ENCODE measurements at places on chromosomes 5 and 9. TPM values are rescaled to one million over a fixed set of nuclear protein-coding genes. Genes with fewer than 3 reads are reported as not detected.

- peaks cover 68% of the 10 kb centered on the region for H3K27me3 ChIP-seq
- H3K27ac ChIP-seq = peak overlapping the region; percentile 69
- H3K4me1 ChIP-seq = peaks cover 9% of the 10 kb centered on the region
- H3K4me3 ChIP-seq = peak overlapping the region; percentile 84
- H3K36me3 ChIP-seq = no peaks in the 10 kb centered on the region
- DNase-seq = peak; percentile 90
Measured at GRCh38 chr5:177402271-177403043, 2.0 kb upstream of the PFN3 start.

DNA sequence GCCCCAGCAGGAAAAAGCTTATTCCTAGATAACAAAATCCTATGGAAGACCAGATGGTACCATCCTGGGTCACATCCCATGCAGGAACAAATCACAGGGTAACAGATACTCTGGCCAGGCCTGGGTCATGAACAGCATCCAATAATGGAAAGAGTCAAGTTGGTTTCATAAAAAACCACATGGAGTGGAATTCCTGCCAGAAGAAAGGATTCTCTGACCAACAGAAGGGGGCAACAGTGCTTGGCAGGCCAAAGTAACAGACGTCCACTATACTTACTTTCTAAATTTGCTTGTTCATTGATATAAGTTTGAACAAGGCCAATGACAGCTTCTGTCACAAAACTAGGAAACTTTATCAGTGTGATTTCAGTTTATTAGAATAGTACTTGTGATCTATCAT lies 273.5 kb downstream of the ARRDC3 start:
- peaks cover 15% of the 10 kb centered on the region for H3K4me1 ChIP-seq
- H3K27me3 ChIP-seq = no peaks in the 10 kb centered on the region
- H3K27ac ChIP-seq = no peak overlapping the region
- no peak for DNase-seq
- H3K36me3 ChIP-seq = peaks cover 15% of the 10 kb centered on the region
- no peak overlapping the region for H3K4me3 ChIP-seq

SOX30 gene
- 0.41 TPM for total RNA-seq

DNA sequence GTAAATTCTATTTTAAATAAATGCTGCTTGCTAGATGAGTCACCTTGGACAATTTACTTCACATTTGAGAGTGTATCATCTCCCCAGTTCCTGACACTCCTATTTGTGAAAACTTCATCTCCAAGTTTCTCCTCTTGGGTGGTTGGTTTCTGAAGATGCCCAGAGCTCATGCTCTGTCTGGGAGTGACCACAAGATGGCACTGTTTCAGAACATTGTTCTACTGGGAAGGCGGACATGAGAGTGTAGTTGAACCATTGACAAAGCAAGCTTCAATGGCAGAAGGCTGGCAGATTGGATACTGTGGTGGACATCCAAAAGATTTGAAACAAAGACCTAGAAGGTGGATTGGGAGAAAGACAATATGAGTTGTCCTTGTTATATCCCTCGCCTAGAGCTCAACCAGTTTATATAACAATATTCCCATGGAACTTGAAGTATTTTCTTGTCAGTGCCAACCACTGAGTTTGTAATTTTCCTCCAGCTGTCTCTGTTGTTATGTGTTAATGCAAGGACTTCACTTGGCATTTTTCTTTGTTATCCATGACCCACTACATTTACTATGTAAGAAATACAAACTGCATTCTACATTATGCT lies 234.3 kb upstream of the ANKH start:
- DNase-seq = peak; percentile 62
- H3K27ac ChIP-seq = no peak overlapping the region

DNA sequence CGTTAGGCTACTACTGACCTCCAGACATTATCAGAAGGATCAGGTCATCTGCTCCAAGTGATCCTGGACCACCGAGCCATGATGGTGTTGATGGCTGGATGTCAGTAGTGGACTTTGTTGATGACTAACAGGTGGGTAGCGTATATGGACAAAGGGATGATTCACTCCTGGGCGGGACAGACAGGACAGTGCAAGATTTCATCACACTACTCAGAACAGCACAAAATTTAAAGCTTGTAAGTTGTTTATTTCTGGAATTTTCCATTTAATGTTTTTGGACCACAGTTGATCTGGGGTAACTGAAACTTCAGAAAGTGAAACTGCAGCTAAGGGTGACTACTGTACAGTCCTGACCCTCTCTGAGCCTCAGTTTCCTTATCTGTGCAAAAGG lies 12.7 kb downstream of the PDGFRB start:
- H3K4me1 ChIP-seq = peaks cover 53% of the 10 kb centered on the region
- H3K27ac ChIP-seq = no peak overlapping the region
- no peaks in the 10 kb centered on the region for H3K36me3 ChIP-seq
- H3K27me3 ChIP-seq = no peaks in the 10 kb centered on the region
- no peak overlapping the region for H3K4me3 ChIP-seq

DNA sequence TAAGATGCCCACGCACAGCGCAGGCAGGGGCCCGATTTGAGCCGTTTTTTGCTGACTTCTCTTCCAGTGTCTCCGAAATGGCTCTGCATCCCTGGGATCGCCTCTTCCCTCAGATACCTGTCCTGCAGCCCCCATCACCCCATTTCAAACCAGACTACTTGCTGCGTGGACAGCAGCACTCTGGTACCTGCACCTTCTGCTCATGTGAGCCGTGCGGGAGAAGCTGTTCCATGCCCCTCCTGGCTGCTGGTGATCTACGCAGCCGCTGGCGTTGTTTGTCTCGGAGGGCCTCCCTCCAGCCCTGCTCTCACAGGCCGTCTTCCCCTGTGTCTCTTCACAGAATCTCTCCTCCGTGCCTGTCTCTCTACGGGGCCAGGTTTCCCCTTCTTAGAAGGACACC lies 13.4 kb downstream of the CEP72 start:
- no peak for DNase-seq
- no peaks in the 10 kb centered on the region for H3K27me3 ChIP-seq
- peaks cover 53% of the 10 kb centered on the region for H3K36me3 ChIP-seq
- H3K4me3 ChIP-seq = no peak overlapping the region
- H3K27ac ChIP-seq = no peak overlapping the region

- DNase-seq = no peak
- 0 out of 2 replicates have a peak, but pooled peaks cover 6% of the 10 kb centered on the region for H3K4me1 ChIP-seq
- no peaks in the 10 kb centered on the region for H3K27me3 ChIP-seq
- H3K27ac ChIP-seq = no peak overlapping the region
- H3K36me3 ChIP-seq = peaks cover 9% of the 10 kb centered on the region
Measured at GRCh38 chr9:31623511-31623910, 760.9 kb upstream of the ACO1 start.

GRCh38 chr9:83936523-83936922 lies 15.3 kb upstream of the KIF27 start:
- DNase-seq = no peak
- no peak overlapping the region for H3K27ac ChIP-seq
- H3K27me3 ChIP-seq = no peaks in the 10 kb centered on the region
- no peak overlapping the region for H3K4me3 ChIP-seq
- H3K4me1 ChIP-seq = peaks cover 19% of the 10 kb centered on the region

DNA sequence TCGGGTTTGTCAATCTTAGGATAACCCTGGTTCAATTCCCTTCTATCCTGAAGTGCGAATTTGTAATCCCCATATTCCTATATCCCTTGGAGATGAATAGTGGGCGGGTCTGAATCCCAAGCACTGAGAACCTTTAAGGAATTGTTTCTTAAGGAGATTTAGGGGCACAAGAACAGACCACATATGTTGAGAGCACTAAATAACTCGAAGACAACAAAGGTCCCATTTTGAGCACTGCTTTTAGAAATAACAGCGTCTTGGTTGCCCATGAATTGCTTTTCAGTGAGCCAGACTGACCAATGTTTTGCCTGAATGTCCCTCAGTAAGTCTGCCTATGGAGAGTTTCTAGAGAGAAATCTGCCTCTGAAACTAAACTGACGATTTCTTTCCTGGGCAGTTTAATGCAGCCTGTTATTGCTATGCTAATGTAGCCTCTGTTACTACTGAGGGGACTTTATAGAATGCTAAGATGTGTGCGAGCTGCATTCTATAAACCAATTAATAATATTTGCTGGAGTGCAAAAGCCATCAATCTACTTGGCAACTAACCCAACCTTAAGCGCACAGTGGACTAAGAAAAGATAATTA lies 445.0 kb upstream of the DMAC1 start:
- no peak for DNase-seq
- no peak overlapping the region for H3K27ac ChIP-seq
- no peak overlapping the region for H3K4me3 ChIP-seq
- H3K4me1 ChIP-seq = peaks cover 3% of the 10 kb centered on the region

EXD3 gene
- total RNA-seq = 20.4 TPM

SCGB3A2 gene
- 57.3 TPM for total RNA-seq

DNA sequence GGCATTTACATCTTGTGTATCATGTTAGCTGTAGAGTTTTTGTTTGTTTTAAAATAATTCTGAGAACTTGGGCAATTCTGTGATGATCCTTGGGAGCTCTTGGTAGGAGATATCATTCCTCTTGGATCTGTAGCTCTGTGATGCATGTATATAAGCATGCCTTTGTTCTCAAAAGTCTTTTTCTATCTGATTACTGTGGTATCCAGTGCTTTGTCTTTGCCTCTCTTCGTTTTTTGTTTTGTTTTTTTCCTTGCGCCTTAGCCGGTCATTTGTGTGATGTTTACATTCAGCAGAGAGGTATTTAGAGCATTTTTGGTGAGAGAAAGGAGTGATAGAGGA lies 110.0 kb downstream of the PAM start:
- H3K27ac ChIP-seq = peak overlapping the region; percentile 83
- DNase-seq = no peak
- peak overlapping the region; percentile 70 for H3K4me3 ChIP-seq
- peaks cover 41% of the 10 kb centered on the region for H3K4me1 ChIP-seq

Measured in WTC11 (cell line).